Activated CD4-positive, alpha-beta T cell treated with anti-CD3 and anti-CD28 coated beads, Interleukin-2, amount 50 U/mL, for 1 hour (primary cell): ENCODE measurements at places on chromosomes 16 and 17.

GRCh38 chr16:46797501-46797900, 33.5 kb downstream of the C16orf87 start:
- no peak for DNase-seq

DNA sequence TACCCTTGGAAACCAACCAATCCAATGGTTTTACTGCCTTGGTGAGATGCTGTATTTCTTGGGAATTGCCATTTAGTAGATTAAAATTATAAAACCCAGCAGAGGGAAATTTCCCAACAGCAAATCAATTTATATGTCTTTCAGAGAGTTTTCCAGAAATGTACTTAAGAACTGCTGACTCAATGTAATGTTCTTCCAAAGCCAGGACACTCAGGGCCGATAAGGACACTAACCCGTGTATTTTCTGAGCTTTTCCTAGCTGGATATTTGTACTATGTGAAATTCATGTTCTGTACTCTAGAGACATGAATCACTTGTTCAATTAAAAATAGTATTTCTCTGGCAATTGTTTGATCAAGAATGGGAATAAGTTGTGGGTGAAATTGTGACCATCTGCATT, 121.4 kb downstream of the KCNJ2 start:
- DNase-seq = no peak

GRCh38 chr17:570388-570787, 144.3 kb downstream of the VPS53 start:
- no peak for DNase-seq

DNA sequence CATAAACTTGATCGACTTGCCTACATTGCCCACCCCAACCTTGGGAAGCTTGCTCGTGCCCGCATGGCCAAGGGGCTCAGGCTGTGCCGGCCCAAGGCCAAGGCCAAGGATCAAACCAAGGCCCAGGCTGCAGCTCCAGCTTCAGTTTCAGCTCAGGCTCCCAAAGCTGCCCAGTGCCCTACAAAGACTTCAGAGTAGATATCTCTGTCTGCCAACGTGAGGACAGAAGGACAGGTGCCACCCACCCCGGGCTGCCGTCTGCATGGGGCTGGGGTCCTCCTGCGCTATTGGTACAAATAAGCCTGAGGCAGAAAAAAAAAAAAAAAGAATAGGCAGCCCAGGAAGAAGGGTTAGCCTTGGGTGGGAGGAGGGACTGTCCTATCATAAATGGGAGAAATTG, 37.1 kb downstream of the DNAH2 start:
- DNase-seq = no peak

- DNase-seq = no peak
Observed at GRCh38 chr17:29010129-29010528, 4.3 kb upstream of the SEZ6 start.

GRCh38 chr16:26645614-26646013, 421.1 kb upstream of the C16orf82 start:
- DNase-seq = peak; percentile 9

- DNase-seq = no peak
Observed at GRCh38 chr17:64765191-64765889, 103.2 kb upstream of the SMURF2 start.

DNA sequence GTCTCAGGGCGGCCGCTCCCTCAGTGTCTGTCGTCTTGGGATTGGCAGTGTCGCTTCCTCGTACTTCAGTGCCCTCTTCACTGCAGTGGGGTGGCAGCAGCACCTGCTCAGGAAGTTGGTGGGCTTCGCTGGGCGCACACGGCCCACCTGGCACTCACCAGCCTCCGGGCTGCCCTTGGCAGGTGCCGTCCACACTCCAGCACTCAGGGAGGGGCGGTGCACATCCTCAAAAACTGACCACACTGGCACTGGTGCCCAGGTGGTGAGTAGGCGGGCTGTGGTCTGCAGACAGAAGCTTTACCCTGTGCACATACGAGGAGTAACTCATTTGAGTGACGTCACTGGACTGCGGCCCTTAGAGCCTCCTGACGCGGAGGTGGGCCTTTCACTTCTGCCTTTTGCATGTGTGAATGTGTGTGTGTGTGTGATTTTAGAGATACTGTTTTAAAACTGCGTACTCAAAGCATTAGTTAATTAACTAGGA, 94.6 kb downstream of the BANP start:
- no peak for DNase-seq

DNA sequence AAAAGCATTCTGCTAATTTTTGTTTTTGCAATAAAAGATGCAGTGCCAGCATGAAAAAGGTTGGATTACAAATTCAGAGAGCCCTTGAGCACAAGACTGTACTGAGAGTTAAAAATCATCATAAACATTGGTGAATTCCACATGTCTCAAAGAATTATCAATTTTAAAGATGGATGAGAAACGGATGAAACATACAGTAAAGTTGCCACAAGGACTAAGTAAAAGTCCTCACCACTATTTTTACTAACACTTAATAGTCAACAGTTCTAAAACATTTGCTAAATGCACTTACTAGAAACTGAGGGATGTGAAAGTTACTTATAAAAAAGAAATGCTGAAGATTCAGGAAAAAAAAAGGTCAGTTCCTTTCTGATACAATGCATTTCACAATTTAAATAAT, 25.8 kb upstream of the NACA2 start:
- DNase-seq = no peak

- no peak for DNase-seq
Observed at GRCh38 chr16:24002619-24003018, 166.8 kb downstream of the PRKCB start.

DNA sequence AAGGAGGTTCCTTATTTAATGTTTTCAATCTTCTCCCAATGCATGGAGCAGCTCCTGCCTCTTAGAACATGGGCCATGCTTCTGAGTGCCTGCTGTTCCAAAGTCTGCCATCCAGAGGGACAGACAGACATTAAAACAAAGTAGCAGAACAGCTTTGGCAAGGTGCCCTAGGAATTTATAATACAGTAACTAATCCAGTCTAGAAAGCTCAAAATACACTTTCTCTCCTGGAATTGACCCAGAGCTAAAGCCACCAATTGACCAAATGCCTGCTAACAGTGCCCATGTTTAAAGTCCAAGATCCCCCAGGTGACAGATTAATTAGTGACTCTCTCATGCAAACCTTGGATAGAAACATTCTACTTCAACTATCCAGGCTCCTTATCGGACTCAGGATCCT, 11.1 kb upstream of the CHRNE start:
- no peak for DNase-seq

- DNase-seq = no peak
Observed at GRCh38 chr16:70474320-70475053, 20.1 kb downstream of the FCSK start.
